ENCODE measurements at places on chromosomes 1 and 21.

DNA sequence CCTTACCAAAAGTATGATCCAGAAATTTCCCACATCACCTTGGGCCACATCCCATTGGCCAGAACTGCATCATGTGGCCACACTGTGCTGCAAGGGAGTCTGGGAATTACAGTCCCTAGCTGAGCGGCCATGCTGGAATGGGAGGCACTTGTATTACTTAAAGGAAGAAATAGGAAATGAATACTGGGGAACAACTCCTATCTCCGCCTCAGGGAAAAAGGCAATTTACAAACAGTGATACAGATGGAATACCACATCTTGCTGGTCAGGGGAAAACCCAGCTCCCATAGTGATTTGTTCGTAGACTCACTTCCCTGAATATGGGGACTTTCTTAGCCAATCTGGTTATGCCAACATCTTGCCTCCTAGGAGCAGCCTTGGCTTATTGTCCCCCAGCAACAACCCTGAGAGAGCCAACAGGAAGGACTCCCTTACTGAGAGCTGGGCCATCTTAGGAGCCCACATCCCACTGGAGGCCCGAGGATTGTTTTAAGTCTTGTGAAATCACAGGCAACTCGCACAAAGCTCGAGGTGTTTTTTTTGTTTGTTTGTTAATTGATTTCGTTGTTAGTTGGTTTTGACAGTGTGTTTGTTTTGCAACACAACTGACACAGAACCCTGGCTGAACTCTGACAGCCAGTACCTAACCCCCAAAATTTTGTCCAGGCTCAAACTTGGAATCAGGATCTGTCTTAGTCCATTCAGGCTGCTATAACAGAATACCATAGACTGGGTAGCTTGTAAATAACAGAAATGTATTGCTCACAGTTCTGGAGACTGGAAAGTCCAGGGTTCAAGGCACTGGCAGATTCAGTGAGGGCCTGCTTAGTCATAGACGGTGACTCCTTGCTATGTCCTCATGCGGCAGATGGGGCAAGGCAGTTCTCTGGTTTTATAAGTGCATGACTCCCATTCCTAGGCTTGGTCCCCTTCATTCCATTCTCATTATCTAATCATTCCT, 14.9 kb downstream of the CDA start:
- no peak for DNase-seq

- DNase-seq = no peak
These were observed 146.8 kb downstream of the PTPRU start for GRCh38 chr1:29382851-29383745.

DNA sequence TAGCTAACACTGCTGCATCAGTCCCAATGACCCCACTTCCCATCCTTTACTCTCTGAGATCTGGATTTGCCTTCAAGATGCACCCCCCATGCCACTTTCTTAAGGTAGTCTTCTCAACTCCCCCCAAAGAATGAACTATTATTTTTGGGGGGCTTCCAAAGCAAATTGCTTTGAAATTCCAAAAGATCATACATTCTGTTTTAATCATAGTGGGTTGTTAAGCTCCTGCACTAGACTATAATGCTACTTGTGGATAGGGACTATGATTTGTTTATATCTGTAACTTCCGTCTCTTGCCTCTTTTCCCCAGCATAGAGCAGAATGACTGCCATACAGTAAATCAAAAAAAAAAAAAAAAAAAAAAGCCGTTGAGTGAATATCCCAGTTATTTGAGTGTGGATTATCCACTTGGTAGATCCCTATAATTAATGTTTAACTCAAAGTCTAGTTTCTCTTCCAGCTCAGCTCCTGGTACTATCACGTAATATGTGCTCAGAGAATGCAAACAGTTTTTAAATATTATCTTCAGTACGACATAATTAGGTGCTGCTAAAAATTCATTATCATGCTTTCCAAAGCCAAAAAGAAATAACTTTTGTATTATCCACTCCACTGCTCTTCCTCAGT, 26.9 kb downstream of the KIRREL1 start:
- no peak for DNase-seq

- DNase-seq = peak; percentile 31
These were observed 37.0 kb downstream of the CAPN8 start for GRCh38 chr1:223628233-223629125.

- DNase-seq = no peak
These were observed 11.5 kb downstream of the RCC2 start for GRCh38 chr1:17427696-17428660.

GRCh38 chr21:36186506-36187399, 30.1 kb downstream of the DOP1B start:
- no peak for DNase-seq

GRCh38 chr1:234656070-234656895, 46.3 kb upstream of the IRF2BP2 start:
- no peak for DNase-seq

GRCh38 chr1:236515443-236515958, 8.3 kb upstream of the LGALS8 start:
- no peak for DNase-seq

DNA sequence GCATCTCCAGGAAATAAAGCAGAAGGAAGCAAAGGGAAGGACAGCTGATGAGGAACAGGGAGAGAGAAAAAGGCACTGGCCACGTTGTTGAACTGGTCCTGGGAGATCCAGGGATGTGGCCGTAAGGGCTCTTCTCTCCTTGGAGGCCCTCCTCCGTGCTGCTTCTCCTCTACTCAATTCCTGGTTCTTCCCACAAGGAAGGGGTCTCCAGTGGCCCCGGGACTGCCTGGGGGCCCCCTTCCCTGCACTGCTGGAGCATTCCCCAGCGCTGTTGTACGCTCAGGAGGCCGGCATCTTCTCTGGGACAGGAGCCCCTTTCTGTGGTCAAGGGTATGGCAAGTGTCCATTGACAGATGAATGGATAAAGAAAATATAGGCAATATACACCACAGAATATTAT, 88.5 kb upstream of the TLR5 start:
- DNase-seq = no peak

- DNase-seq = peak; percentile 11
These were observed 37.9 kb downstream of the GABPA start for GRCh38 chr21:25772686-25773085.

- no peak for DNase-seq
These were observed 12.8 kb upstream of the TSPEAR start for GRCh38 chr21:44724196-44724595.

DNA sequence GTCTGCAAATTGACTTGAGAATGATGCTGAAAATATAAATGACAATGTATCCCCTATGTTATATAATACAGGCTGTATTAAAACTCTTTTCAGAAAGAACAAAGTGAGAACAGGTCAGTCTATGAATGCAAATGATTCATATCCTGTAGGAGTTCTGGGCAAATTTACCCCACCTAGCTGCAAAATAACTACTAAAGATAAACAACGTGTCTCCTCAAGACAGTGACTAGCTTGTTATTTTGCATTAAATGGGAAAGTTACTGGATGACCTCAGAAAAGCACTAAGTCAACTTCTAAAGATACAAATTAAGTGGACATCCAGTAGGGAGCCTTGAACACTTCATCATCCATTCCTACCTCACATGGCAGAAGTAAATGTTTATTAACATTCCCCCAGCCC, 11.1 kb downstream of the RNF19B start:
- DNase-seq = no peak

DNA sequence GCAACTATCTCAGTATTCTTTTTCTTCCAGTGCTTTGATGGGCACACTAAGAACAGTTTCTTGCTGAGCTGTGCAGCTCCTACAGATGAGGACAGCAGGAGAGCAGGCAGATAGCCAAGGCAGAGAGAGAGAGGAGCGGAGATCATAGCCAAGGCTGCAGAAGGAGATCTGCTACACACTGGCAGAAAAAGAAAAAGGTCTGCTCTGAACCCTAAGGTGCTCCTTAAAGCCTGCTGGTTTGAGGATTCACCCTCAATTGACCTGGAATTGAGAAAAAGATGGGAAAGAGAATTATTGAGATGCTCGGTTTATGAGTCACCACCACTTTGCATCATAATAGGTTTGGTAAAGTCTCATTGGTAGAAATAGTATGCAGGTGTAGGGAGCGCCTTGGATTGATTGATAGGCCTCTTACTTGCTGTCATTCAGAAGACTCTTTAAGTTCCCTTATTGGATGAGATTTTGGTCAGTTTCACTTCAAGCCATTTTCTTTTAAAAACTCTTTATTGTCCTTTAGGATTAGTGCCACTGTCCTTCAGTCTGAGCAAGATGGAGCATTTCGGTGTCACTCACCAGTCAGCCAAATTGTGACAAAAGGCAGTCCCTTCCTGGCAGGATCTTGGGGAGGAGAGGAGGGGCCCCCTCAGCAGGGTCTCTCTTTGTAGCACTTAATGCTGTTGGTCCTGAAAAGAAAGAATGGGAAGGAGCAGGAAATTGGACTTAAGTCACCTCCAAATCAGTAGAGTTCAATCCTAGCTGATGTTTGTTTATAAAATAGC, 685.0 kb downstream of the ADGRL2 start:
- no peak for DNase-seq

DNA sequence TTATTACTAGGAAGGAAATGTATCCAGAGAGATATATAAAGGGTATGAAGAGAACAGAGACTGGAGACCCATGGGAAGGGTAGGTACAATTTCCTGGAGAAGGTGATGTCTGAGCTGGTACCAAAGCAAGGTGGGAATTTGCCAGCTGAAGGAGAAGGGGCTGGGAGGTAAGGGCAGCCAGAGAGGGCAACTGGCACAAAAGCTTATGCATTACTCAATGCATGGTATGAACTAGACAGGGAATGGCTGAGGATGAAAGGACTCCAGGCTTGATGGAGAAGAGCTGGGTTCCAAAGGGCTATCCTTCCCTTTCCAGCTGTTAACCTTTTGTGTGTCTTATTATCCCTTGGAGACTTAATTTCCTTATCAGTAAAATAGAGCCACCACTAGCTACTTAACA, 113.6 kb upstream of the GADD45A start:
- no peak for DNase-seq

DNA sequence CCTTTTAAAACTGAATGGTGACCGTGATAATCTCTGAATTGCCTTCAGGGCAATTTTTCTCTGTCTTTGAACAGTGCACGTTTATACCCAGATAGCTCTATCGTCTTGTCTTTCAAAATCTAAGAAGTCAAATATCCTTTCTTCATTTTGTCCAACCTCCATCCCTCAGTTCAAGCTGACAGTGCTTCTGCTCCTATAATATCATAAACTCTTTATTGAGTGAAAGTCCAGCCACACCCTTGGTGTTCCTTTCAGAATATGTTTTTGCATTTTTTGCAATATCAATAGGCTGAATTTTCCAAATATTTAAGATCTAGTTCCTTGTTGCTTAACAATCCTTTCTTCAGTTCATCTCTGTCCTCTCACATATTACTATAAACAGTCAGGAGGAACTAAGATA, 35.1 kb upstream of the FRRS1 start:
- no peak for DNase-seq

DNA sequence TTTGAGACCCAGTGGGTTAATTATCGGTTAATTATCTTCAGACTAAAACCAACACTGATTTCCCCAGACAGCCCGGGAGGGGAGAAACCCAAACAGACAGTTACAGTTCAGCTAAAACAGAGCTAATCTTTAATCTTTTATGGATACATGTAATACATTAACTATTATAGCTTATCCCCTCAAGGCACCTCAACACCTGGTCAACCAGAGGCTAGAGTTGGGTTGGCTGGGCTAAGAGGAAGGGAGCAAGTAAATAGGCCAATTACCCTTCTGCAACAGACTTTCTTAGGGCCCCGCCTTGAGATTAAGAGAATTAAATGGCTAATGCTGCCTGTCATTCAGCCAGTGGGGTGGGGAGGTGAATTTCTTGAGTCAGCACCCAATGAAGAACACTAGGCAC, 6.6 kb upstream of the MED18 start:
- no peak for DNase-seq

GRCh38 chr1:64502931-64503330, 33.0 kb downstream of the CACHD1 start:
- no peak for DNase-seq

DNA sequence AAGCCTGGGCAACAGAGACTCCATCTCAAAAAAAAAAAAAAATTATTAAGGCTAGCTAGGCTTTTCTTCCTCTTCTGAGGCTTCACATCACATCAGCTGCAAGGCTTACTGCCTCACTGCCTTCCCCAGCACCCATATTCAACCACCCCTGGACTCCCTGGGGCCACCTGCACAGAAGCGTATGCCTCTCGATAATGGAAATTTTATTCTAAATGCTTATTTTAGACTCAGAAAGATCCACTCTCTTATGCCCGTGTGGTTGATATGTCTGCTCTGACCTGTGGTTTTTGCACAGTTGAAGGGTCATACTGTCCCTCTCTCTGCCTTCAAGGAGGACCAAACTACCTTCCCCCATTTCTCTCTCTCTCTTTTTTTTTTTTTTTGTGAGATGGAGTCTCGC, 1.5 kb upstream of the FCRLA start:
- peak; percentile 19 for DNase-seq

- no peak for DNase-seq
These were observed 48.3 kb downstream of the MPZL1 start for GRCh38 chr1:167770127-167770526.

- no peak for DNase-seq
These were observed 184.0 kb upstream of the NEGR1 start for GRCh38 chr1:72466376-72466775.

DNA sequence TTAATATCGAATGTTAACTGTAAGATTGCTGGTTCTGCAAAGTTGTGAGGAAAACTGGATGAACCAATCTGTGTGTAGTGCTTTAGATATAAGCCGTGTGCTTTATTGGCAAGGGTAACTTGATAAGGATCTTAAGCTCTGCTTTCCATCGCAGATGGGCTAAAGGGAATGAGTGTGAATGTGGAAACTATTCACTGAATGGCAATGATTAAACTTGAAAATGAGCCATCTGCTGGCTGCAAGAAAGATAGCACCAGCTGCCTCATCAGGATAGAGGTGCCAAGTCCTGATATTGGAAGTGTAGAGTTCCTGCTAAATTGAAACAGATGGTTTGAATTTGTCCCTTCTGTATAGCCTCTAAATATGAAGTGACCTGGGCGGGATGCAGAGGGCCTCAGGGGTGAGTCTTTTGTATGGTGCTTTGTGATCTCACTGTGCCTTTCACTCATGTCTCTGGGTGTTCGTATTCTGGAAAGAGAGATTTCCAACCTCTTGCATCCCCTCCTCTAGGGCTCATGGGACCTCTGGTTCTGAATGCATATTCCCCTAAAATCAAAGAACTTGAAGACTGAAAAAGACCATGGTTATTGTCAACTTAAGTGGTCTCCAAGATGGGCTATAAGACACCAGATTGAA, 9.2 kb downstream of the FCRL3 start:
- peak; percentile 55 for DNase-seq

- no peak for DNase-seq
These were observed 76.2 kb downstream of the CD46 start for GRCh38 chr1:207828046-207828445.

- DNase-seq = no peak
These were observed 7.8 kb downstream of the CELSR2 start for GRCh38 chr1:109256971-109257681.

GRCh38 chr1:213572912-213573647, 414.7 kb upstream of the PROX1 start:
- DNase-seq = no peak

GRCh38 chr1:75733661-75734060, 9.2 kb downstream of the ACADM start:
- no peak for DNase-seq

GRCh38 chr1:206040328-206040727, 12.6 kb upstream of the RHEX start:
- DNase-seq = no peak

- DNase-seq = peak; percentile 58
These were observed 204.9 kb downstream of the MRPL39 start for GRCh38 chr21:25402134-25402961.

Measured in common myeloid progenitor, CD34-positive (primary cell).